ENCODE measurements at places on chromosomes 11 and 22.
A peak's percentile ranks its signal among the peaks of the same experiment; 100 is the strongest.

- peak; percentile 19 for DNase-seq
Measured at GRCh38 chr22:23888615-23889401, 5.4 kb upstream of the MIF start.

GRCh38 chr11:64092761-64093136 is 57.0 kb downstream of the FLRT1 start:
- DNase-seq, result no peak

GRCh38 chr22:31248965-31249958 is 37.2 kb downstream of the LIMK2 start:
- no peak for DNase-seq

DNA sequence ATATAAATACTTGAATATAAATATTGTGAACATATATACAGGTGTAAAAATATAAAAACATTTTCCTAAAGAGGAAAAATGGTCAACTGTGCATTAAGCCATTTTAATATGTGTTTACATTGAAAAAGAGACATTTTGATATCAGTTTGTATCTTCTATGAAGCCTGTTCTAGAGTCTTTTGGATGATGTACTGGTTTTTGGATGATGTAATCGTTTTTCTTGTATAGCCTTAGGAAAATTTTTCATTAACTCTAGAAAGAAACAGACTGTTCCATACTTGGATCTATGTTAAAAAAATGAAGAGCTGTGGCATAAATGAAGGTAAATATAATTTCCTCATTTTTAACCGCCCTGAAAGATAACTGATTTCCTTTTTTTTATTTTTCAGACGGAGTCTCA is 39.6 kb upstream of the RDX start:
- DNase-seq, result no peak

DNA sequence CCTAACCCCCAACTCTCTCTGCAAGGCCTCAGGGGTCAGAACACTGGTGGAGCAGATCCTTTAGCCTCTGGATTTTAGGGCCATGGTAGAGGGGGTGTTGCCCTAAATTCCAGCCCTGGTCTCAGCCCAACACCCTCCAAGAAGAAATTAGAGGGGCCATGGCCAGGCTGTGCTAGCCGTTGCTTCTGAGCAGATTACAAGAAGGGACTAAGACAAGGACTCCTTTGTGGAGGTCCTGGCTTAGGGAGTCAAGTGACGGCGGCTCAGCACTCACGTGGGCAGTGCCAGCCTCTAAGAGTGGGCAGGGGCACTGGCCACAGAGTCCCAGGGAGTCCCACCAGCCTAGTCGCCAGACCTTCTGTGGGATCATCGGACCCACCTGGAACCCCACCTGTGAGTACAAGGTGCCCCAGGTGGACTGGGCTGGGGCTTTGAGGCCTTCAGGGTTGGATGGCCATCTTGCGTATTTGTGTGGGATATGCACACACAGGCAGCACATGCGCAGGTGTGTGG is at the start of gene BEST1:
TSS of gene BEST1 (plus strand) at position 317 of the 513 bp plus-strand sequence. CDS start 1,456 bp downstream, outside the sequence.
- DNase-seq, result no peak

GRCh38 chr22:47605441-47605840 is 843.0 kb downstream of the TBC1D22A start:
- no peak for DNase-seq

GRCh38 chr11:132909021-132909606 is 623.2 kb downstream of the OPCML start:
- no peak for DNase-seq

DNA sequence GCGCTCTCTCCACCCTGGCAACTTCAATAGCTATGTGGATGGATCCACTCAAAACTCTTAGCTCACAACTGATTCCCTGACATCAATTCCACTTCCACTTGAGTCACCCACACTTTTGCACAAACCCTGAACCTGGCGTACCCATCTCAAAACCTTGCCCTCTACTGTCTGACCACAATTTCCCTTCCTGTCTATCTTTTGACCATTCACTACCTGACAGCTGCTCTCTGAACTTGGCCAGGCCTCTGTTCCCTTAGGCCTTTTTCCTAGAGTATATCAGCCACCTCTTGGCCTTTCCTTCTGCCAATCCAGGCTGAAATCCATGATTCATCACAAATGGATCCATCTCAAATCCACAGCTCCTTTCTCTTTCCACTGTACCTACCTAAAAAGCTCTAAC is 106.0 kb downstream of the RPL27A start:
- no peak for DNase-seq

GRCh38 chr11:112037527-112037926 is 12.3 kb downstream of the DLAT start:
- no peak for DNase-seq

DNA sequence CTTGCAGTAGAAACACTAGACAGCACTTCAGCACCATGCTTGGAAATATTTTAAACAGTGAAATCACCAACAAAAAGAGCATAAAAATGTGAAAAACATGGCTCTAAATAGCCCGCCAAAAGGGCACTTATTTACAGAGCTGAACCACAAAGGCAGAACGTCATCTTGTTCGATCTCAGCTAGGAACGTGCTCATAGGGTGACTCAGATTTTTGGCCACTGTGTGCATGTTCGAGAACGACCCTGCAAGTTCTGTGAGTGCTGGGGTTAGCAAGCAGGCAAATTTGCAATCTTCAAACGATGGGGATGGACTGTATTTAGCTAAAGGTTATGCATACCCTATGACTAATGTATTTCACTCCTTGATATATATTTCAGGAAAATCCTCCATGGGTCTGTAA is 30.6 kb downstream of the OR2AT4 start:
- DNase-seq, result no peak

DNA sequence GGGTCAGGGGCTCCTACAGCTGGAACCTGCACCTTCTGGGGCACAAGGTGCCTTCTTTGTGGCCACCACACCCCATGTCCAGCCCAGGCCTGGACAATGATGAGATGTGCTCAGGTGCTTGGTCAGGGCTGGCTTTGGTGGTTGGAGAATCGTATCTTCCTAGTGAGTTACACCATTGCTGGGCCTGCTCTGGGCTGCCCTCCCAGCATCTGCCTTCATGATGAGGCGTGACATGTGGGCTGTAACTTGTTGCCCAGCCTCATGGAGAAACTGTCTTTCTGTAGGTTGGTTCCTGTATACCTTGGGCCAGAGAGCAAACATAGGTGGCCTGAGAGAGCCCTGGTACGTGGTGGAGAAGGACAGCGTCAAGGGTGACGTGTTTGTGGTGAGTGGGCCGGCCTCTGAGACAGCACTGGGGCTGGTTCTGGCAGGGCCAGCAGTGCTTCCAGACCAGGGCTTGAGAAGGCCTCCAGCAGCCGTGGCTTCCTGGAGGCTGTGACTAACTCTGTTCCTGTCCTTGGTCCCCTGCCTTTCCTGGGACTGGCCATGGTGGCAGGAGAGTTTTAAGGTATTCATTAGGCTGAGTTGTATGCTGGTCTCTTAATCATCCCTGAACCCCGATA is 18.1 kb downstream of the TRMU start:
- no peak for DNase-seq

GRCh38 chr22:47112994-47113852 is 350.8 kb downstream of the TBC1D22A start:
- DNase-seq, result no peak

DNA sequence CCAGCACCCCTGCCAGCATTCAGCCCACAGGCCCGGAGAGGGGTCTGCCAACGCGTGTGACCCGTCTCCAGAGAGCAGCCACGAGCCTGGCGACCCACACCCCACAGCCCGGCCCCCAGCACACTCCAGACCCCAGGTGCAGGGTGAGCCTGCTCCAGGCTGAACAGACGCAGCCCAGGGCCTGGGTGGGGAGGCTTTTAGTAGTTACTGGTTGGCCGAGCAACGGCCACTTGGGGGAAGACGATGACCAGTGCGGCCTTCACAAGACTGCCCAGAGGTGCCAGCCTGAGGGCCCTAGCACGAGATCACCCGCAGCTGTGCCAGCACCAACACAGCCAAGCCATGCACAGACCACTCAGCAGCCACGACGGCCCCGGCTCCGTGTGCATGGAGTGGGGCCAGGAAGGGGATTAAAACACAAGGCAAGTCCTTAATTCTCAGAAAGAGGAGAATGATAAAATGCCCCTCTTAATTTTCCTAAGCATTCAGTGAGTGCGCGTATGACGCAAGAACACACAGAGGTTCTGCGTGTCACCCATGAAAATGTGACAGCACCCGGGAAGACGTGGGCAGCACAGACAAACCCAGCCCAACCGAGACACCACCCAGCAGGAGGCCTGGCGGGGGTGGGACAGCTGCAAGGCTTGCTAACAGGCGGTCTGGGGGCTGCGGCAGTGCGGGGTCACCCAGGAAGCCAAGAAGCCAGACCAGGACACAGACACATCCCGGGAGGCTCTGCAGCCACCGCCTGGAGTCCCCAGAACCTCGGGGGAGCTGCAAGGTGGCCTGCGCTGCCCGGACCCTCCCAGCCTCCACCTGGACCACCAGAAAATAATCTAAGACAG is 47.6 kb downstream of the BRD1 start:
- no peak for DNase-seq

DNA sequence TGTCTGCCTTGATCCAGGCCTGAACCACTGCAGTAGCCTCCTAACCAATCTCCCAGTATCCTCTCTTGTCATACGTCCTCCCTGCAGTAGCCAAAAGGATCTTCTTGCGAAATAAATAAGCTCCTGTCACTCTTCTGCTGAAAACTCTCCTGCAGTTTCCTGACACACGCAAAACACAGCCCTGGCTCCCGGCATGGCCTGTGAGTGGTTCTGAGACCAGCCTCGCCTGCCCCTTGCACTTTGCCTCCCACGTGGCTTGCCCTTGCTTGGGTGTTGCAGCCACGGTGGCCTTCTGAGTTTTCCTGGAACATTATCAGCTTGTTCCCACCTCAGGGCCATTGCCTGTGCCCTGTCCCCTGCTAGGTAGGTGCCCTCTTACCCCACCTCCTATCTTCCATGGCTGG is 7.2 kb downstream of the ZC3H7B start:
- no peak for DNase-seq

DNA sequence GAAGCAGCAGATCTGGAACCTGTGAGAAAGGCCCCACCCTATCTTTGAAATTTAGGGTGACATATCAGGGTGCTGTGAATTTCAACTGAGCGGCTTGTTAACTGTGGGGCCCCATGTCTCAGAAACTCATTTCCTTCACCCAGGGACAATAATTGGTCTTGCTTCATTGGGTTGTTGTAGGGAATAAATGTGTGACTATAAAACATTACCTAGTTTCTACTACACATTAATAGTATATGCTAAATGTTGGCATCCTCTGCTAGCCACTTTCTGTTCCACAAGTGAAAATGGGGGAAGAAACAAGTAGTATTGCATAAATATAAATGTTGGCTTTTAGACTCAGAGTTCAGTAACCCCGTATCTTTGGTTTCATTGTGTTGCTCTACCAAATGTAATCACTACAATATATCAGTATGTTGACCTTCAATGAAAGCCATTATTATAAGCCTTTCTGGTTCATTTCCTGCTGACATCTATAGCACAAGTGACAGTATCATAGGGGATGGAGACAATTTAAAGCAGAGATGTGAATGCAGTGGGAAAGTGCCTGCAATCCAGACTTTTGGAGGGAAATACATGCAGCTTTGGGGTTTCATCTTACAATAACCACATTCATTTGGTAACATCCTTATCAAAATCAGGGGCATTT is 905.5 kb upstream of the RAG2 start:
- DNase-seq, result no peak

- DNase-seq, result no peak
Measured at GRCh38 chr11:102647430-102647829, 22.3 kb upstream of the MMP20 start.

- no peak for DNase-seq
Measured at GRCh38 chr11:128718064-128718463, 24.2 kb downstream of the FLI1 start.

DNA sequence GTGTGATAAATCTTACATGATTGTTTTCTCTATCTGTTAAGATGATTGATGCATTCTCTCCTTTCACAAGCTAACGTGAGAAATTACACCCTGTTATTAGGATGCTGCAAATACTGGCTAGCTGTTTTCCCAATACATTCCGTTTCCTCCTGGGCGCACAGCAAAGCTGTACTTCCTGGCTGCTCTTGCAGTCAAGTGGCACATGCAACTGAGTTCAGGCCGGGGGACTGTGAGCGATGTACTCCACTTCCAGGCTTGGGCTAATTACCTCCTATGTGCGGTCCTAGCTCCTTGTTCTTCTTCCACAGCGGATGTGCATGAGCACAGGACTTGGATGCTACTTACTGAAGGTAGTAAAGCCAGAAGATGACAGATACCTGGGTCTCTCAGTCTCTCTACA is 234.9 kb upstream of the SESN3 start:
- no peak for DNase-seq

DNA sequence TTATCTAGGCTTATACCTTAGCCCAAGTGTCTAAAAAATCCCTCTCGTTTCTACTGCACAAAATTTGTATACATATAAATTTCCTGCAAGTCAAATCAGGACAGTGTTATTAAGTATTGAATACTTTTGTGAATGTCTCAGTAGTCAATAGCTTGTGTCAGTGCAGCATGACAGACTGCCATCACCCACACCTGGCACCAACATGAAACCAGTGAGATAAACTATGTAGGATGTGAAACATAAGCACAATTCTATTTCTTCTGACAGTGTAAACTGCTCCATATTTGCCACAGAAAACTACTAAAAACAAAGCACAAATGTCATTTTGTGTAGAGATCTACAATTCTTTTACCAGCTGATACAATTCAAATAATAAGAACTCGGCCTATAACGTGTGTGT is 542.1 kb upstream of the LUZP2 start:
- no peak for DNase-seq

DNA sequence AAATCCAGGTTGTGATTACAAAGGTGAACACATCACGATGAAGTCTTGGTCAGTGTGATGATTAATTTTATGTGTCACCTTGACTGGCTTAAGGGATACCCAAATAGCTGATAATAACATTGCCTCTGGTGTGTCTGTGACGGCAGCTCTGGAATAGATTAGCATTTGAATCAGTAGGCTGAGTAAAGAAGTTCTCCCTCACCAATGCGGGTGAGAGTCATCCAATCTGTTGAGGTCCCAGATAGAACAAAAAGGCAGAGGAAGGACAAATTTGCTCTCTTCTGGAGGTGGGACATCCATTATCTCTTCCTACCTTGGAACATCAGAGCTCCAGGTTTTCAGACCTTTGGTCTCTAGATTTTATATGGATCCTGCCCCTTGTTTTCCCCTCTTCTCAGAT is 856.2 kb upstream of the CCDC90B start:
- DNase-seq, result no peak

- no peak for DNase-seq
Measured at GRCh38 chr22:20261848-20262581, 6.1 kb downstream of the RTN4R start.

DNA sequence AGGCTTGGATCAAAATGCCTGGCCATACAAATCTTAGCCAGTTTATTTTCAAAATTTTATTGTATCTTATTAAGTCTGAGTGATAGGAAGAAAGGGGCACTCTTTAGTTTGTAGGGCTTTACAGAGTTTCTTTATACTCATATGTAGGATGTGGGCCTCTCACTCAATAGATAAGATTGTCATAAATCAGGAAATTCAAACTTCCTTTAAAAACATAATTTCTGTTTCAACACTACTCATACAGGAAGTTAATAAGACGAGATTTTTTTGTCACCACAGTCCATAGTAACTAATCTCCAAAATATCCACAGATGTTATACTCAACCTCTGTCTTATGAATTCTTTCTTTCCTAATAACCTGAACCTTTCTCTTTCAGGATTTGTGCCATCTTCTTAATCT is 13.3 kb upstream of the OR56B4 start:
- DNase-seq, result no peak
